NCI-H2081 treated with DMSO at 0.1 percent for 48 hours (cell line): ENCODE measurements at places on chromosomes 3 and 15.

DNA sequence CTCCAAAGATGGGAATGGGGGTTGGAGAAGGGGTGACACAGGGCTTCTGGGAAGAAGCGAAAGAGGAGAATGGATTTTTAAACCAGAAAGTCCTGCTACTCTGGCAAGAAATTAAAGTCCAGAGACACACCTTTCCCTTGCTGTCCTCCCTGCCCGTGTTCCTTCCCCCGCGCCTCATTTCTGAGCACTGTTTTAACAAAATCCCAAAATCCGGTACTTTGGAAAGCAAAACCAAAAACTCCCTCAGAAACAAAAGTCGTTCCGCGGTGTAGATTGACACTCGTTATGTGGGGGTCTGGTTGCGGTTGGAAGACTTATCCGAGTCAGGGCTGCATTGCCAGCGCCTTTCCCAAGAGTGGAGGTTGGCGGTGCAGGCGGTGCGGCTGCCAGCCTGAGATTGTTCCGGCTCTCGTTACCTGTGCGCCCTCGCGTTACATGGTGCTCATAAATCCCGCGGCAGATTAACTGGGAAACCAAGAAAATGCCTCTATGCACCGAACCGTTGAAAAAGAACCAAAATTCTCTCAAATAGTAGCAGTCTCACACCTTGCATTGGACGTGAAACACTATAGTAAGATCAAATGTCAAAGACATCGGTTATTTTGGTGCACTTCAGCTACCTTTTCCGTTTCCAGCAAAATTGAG, 217.7 kb downstream of the MEIS2 start:
- no peak for DNase-seq

DNA sequence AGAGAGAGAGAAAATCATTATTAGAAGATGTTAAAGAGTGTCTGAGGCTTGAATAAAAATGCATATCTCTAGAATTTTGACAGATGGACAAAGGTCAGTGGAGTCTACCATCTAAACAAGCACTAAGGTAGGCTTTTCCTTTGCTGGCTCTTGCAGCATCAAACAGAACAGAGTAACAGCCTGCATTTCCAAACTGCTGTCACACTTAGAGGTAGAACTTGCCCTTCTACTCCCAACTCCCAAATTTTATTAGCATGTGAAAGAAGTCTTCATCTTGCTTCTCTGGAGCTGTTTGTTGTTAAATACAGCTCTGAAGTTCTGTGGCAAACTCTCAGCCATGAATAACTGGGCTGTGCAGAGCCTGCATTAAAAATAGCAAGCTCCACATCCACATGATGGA, 4.1 kb upstream of the MB21D2 start:
- no peak for DNase-seq

GRCh38 chr3:183131186-183131725, 31.3 kb downstream of the LAMP3 start:
- no peak for DNase-seq

DNA sequence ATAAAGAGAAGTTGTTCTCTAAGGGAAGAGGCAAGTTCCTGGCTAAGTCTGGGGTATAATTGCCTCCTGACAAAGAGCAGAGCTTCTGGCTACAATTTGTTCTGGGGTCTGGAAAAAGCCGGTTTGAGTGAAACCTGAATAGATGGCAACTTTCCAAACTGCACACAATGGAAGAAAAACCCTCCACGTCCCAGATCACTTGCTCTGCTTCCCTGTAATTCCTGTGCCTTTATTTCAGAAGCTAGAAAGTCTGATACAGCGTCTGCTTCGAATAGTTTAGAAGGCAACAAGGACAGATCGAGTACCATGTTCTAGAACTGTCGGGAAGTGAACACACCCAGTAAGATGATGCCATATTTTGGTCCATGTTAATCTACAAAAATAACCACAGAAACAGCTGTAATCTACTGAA, 1.6 kb upstream of the WDR82 start:
- no peak for DNase-seq

- no peak for DNase-seq
These were observed 37.3 kb upstream of the TNIK start for GRCh38 chr3:171497468-171497867.
